ENCODE measurements at places on chromosomes 2 and 18.

DNA sequence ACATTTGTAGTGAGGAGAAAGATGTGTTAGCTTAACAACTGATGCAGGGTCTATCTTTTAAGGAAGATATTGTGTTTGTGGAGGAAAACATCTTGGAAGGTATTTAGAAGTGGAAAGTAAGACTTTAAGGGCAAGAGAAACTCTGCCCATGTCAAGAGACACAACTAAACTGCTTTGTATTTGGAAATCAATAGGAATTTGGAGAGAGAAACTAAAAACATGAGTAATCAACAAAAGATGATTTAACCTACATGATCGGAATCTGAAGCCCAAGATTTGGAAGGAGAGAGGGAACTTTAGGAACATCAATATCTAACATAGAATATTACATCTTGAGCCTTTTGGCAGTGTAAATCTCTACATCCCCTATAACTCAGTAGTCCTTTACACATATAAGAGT, 184.2 kb upstream of the COL3A1 start:
- no peak for DNase-seq

- DNase-seq, result no peak
These were observed 71.3 kb downstream of the UGGT1 start for GRCh38 chr2:128162266-128162665.

- no peak for DNase-seq
These were observed 364.2 kb downstream of the NYAP2 start for GRCh38 chr2:225763711-225764110.

GRCh38 chr2:221673248-221673647, 101.1 kb upstream of the EPHA4 start:
- DNase-seq, result no peak

GRCh38 chr18:49973592-49973991, 160.3 kb upstream of the ACAA2 start:
- DNase-seq, result no peak

DNA sequence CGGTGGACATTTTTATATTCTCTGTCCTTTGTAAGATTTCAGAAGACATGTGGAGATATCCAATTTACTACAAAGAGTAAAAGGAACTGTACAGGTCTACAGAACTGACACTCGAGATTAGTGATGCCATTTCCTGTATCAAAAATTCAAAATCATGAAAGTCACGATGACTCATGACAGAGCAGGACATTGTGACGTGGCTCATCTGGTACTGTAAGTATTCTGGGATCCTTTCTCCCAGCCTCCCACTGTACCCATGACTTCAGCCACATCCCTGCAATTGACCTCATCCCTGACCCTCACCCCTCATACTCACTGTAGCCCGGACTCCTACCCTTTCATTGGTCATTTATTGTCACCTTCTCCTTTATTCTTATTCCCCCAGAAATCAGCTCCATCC, 736.5 kb downstream of the EPHA4 start:
- no peak for DNase-seq

DNA sequence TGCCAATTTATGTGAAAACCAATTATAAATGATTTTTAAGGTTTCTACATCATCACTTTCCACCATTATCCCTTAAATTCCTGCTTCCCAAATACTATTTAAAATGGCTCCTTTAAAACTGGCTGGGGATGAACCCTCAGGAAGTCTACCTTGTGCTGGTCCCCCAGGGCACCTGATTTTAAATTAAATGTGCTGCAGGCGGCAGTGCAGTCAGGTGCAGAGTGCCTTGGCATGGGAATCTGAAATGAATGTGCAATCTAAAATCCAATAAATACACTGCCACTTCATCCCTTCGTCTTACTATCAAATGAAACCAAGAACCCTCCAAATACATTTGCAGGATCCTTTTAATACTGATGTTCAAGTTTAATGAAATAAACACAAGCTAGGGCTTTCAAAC, 61.8 kb downstream of the C2orf76 start:
- DNase-seq, result no peak

- peak; percentile 76 for DNase-seq
These were observed 3.4 kb upstream of the ASNSD1 start for GRCh38 chr2:189657867-189658266.

- DNase-seq, result no peak
These were observed 37.5 kb upstream of the PTH2R start for GRCh38 chr2:208369091-208369490.

DNA sequence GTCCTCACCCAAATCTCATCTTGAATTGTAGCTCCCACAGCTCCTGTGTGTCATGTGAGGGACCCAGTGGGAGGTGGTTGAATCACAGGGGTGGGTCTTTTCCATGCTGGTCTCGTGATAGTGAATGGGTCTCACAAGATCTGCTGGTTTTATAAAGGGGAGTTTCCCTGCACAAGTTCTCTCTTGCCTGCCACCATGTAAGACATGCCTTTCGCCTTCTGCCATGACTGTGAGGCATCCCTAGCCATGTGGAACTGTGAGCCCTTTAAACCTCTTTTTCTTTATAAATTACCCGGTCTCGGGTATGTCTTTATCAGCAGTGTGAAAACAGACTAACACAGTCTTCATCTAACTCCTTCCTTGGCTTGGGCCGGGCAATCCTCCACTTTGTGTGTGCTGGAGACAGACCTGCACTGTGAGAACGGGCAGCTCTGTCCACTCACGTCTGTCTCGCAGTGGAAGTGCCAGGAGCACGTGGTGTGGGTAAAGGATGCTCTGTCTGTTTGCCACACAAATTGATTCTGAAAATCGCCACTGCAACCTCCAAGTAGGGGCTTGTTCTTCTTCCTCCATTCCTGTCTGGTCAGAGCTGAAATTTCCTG, 47.6 kb upstream of the OTOS start:
- no peak for DNase-seq

GRCh38 chr2:18976168-18976961, 382.1 kb downstream of the OSR1 start:
- no peak for DNase-seq

DNA sequence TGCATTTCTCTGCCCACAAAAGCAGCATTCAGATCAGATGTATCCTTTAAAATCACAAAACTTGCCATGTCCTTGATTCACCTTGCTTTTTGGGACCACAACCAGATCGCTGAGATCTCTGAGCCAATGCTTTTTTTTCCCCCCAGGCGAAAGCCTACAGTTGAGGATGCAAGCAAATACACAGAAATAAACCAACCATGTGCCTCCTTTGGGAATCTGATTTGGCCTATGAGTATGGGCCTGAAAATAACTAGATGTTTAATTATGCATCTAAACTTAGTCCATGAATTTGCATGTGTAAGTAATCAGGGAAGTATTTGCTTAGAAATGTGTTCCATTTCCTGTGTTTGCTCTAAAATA, 49.7 kb upstream of the CDC42EP3 start:
- no peak for DNase-seq

DNA sequence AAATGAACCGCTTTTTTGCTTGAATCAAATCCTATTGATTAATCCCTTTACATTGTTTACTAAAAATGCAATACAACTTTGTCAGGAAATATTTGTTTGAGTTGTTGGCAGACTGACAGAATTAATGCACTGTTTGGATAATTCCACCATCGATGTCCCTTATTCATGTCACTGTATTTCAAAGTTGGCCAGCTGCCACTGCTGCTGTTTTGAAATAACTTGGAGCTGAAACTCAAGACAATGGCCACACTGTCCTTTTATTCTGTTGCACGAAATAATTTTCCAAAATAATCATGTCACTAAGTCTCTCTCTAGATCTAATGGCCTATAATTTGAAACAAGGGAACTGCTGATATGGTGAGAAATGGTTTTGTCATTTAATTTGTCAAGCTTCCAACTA, 55.2 kb upstream of the PAX3 start:
- no peak for DNase-seq

DNA sequence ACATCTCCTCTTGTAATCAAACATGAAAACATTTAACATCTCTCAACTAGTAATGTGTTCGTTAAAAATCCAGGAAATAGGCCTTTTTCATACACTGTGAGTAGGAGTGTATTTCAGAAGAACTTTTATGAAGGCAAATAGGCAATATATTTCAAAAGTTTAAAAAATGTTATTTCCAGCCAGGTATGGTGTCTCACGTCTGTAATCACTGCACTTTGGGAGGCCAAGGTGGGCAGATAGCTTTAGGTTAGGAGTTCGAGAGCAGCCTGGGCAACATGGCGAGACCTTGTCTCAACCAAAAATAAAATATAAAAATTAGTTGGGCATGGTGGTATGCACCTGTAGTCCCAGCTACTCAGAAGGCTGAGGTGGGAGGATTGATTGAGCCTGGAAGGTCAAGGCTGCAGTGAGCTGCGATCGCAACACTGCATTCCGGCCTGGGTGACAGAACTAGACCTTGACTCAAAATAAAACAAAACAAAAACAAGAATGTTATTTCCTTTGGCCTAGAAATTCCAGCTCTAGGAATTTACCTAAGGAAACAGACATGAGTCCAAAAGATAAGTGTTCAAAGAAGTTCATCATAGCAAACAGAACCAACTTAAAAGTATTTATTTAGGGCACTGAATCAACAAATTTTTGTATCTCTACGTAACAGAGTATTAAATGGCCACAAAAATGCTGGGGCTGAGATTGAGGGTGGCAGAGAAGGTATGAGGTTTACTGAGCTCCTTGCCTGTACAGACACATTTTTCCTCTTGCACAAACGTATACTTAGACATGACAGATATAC, 14.9 kb downstream of the RBKS start:
- DNase-seq, result no peak

GRCh38 chr18:12659904-12660605, 2.1 kb upstream of the SPIRE1 start:
- DNase-seq, result peak; percentile 62

DNA sequence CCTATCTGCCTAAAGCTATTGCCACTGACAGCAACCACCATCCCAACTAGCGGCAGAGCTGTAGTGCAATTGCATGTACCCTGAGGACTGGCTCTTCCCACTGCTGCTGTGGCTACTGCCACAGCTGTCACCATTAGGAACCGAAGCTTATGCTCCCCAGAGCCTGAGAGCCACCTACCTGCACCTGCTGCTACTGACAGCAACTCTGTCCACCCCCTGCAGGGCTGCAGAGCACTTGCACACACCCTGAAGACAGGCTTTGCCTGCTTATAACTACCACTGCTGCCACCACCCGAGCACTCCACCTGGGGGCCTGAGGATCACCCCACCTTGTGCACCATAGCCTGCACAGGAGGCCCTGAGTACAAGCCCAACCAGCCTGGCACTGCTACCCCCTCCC, 217.6 kb upstream of the FOSL2 start:
- no peak for DNase-seq

- DNase-seq, result no peak
These were observed 11.7 kb downstream of the GPR75 start for GRCh38 chr2:53848062-53848461.

- no peak for DNase-seq
These were observed 344.6 kb downstream of the KCNJ3 start for GRCh38 chr2:155043097-155043496.

DNA sequence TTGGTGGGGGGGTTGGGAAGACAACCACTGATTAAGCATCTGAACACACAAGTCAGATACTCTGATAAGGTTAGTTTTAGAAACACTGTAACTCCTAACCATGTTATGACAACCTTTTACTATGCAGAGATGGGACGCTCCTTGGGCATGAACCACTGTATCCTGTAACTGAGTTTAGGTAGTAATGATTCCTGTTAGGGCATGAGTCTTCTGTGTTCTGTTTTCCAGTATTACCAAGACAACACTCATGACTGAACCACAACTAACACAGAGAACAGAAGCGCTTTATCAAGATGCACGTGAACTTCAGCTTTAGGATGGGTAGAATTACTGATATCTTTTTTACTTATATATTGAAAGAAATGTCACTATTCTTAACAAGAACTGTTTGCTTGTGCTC, 14.1 kb upstream of the CREB1 start:
- DNase-seq, result peak; percentile 35

DNA sequence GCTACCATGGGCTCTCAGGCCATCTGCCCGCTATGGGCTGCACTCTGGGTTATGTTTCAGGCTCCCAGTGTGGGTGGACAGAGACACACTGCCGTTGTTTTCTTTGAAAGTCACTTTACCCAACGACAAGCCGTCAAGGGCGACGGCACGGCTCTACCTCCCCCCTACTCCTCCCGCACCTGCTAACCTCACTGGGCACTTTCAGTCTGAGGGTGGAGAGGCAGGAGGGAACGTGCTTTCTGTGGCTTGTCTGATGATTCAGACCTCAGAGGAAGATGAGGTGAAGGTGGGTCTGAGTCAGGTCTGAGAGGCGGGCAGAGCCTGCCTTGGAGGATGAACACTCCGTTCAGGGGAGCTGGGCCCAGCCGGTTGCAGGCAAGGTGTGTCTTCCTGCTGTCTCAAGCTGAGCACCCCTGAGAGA, 147.6 kb upstream of the HDAC4 start:
- DNase-seq, result peak; percentile 89

DNA sequence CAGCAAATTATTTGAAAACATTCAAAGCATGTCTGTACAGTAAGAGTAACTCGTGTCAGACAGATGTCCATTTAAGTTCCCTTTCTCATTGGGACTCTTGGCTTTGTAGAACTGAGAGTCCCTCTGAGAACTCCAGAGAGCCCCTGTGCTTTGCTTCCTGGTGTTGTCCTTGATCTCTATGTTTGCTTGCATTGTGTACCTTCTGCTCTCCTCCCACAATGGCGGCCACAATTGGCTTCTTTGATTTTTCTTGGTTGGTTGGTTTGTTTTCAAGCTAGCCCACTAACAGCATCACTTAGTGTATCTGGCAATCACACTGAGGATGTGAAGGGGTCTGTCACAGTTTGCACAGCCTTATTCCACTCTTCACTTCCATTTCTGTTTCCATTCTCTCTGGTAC, 15.1 kb downstream of the ASB18 start:
- no peak for DNase-seq

- DNase-seq, result no peak
These were observed 931.1 kb downstream of the LRP1B start for GRCh38 chr2:141199711-141200110.

- DNase-seq, result no peak
These were observed 2.3 kb downstream of the TMEM182 start for GRCh38 chr2:102764083-102764482.

- DNase-seq, result no peak
These were observed 4.9 kb downstream of the TUBB6 start for GRCh38 chr18:12312976-12313375.

- DNase-seq, result no peak
These were observed 13.1 kb downstream of the PASK start for GRCh38 chr2:241136191-241136590.

- no peak for DNase-seq
These were observed 12.5 kb downstream of the BOK start for GRCh38 chr2:241570961-241571581.

- no peak for DNase-seq
These were observed 323.1 kb downstream of the NBAS start for GRCh38 chr2:15238028-15238427.

GRCh38 chr18:68992719-68993482, 195.0 kb downstream of the CCDC102B start:
- no peak for DNase-seq

DNA sequence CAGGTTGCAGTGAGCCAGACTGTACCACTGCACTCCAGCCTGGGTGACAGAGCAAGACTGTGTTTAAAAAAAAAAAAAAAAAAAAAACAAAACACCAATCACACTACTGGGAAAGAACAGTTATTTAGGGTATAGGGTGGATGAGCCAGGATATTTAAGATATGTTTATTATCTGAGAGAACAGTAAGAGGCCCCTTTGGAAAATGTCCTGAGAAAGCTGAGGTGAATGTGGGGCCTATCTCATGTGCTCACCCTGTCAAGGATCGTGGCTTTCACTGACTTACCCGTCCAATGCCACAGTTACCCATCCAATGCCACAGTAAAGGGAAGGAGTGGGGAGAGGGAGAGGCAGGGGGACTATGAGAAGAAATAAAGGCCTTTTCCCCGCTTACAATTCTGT, 19.9 kb upstream of the ENOSF1 start:
- no peak for DNase-seq

Data from activated CD4-positive, alpha-beta T cell treated with anti-CD3 and anti-CD28 coated beads for 36 hours (primary cell).